Fibroblast of skin of left biceps (primary cell): ENCODE measurements at places on chromosomes 4 and X.

- DNase-seq: no peak
Measured at GRCh38 chr4:158193171-158193749, 17.0 kb upstream of the TMEM144 start.

DNA sequence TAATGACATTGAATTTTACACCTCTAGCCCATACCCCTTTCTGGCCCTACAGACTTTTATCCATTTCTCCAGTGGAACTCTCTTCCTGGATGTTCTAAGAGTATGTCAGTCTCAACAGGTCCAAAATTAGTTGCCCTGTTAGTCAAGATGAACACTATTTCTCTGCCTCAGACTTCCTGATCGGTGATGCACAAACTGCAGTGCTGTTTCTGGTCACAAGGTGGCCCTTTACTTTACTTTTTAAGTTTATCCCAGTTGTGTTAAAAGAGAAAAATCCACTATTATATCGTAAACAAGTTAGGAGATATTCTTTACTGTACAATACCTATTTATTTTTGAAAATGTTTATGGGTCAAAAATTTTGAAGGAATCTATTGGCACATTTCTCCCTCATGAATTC is 13.1 kb downstream of the TCEAL7 start:
- no peak for DNase-seq

GRCh38 chr4:99809326-99809725 is 7.3 kb upstream of the DAPP1 start:
- DNase-seq: no peak

DNA sequence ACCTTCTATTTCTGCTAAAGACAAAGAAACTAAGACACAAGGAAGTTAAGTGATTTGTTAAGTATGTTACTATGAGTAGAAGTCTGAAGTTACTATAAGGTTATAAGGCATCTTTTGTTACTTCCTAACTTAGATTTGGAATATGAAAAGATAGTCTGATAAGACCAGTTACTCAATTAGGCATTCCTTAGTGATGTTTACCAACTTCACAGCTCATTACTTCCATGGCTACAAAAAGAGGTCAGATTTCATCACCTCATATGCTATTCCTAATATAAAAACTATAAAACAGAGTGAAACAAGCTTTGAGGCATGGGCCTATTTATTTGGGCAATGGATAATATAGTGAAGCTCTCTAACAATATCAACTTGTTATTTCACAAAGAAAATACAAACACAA is 143.1 kb downstream of the TBCK start:
- no peak for DNase-seq

- DNase-seq: peak; percentile 0
Measured at GRCh38 chrX:102345916-102346315, 93.9 kb downstream of the NXF2B start.

DNA sequence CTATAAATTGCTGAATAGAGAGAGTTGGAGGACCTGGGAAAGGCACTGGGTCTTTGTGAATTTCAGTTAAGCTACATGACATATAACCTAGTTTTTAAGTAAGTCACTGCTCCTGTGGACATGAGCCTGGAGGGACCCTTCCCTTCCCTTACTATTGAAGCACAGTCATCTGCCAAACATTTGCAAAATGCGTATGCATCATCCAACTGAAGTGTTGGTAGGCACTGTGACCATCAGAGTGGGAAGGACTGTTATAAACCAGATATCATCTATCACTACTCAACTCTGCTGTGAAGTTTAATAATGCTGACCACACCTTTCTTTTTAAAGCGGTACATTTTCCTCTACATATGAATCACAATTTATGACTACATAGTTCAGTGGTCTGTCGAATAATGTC is 5.2 kb downstream of the GABRA3 start:
- no peak for DNase-seq

DNA sequence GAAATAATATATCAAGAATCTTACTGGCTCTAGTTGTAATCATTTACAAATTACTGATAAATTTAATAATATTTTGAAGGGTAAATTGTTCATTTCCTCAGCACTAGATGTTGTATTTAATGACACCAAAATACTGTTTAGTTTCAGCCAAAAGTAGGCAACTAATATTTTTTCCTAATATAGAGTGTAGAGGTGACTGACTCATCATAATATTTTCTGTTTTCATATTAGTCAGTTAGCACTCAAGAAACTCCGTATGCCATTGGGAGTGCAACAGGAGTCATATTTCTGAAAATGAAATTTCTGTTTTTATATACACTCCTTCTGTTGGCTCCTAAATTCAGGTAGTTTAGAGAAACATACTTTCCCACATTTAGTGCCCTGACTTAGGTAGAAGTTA is 36.6 kb upstream of the PTPN13 start:
- no peak for DNase-seq

- no peak for DNase-seq
Measured at GRCh38 chr4:25654031-25654970, 1.4 kb upstream of the SLC34A2 start.

GRCh38 chr4:12389604-12390003 is 960.9 kb upstream of the HS3ST1 start:
- no peak for DNase-seq

GRCh38 chrX:7060444-7060843 is 87.1 kb upstream of the STS start:
- no peak for DNase-seq

- no peak for DNase-seq
Measured at GRCh38 chr4:3226467-3226866, 22.5 kb upstream of the MSANTD1 start.

- no peak for DNase-seq
Measured at GRCh38 chr4:100900134-100900533, 382.3 kb upstream of the EMCN start.

DNA sequence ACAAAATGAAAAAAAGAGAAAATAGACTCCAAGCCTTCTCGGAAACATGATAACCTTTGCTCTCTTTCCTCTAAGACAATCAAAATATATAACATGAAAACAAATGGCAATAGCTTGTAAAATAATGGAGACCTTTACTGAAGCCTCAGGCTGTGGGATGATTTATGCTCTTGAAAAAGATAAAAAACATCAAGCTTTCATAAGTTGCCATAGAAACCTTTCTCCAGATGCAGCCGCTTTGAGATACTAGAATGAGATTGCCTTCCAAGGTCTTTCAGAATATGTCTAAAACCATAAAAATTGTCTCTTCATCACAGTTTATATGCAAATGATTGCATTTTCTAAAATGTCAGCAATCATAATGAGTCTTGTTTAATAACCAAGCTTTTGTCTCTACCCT is 31.6 kb downstream of the MAOB start:
- DNase-seq: no peak

DNA sequence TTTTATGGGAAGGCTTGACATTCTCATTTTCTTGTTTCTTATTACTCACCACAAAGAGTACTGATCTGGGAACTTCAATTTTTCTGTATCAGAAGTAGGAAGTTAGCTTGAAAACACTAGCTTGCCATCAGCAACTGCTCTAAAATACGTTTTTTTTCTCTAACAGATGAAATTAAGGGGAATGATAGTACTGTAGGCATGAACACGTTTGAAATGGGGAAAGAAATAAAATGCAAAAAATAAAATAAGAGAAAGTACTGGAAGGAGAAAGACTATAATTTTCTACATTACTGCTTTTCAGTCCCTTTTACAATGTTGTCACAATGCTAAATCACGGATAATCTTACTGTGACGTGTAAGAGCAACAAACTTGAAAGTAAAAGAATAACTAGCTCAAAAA is 1.5 kb downstream of the RADX start:
- DNase-seq: no peak

DNA sequence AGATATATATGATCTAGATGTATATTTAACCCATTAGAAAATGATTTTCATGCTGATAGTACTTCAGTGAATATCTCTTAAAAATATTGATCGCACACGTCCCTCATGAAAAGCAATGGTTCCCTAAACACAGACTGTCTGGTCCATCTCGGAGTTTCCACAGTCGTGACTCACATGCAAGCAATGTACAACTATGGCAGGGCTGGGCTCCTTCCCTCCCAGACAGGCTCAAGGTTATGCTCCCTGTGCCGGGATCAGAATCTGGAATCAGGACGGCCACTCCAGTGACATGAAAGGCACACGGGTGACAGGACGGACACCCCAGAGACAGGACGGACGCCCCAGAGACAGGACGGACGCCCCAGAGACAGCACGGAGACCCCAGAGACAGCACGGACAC is 40.2 kb upstream of the PPP2R3B start:
- DNase-seq: no peak

DNA sequence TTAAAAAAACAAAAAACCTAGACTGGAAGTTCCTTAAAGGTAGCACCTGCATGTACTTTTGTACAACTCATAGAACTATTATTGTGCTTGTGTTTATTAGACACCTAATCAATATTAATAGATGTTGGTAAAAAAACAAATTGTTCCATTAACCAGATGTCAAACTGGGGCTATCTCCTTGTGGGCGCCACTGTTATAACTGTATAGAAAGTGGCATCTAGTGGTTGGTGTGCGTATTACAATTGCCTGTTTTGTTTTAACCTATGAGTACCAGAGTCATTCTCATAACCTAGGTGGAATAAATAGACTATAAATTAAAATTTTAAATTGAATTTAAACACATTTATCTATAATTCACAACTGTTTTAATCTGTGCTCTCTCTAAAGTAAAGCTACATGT is 97.4 kb downstream of the COL4A5 start:
- DNase-seq: no peak

GRCh38 chrX:5155301-5155700 is 1073.4 kb downstream of the NLGN4X start:
- no peak for DNase-seq

DNA sequence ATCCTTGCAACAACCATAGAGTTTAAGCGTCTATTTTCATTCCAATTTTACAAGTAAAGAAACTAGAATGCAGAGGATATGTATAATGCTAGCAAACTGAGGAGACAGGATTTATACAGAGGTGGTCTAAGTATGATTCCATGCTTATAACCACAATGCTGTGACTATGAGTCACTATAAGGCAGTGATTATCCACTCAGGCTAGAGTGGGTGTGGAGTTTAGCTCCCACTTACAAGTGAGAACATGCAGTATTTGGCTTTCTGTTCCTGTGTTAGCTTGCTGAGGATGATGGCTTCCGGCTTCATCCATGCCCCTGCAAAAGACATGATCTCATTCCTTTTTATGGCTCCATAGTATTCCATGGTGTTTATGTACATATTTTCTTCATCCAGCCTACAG is 41.6 kb upstream of the EDA2R start:
- DNase-seq: no peak

DNA sequence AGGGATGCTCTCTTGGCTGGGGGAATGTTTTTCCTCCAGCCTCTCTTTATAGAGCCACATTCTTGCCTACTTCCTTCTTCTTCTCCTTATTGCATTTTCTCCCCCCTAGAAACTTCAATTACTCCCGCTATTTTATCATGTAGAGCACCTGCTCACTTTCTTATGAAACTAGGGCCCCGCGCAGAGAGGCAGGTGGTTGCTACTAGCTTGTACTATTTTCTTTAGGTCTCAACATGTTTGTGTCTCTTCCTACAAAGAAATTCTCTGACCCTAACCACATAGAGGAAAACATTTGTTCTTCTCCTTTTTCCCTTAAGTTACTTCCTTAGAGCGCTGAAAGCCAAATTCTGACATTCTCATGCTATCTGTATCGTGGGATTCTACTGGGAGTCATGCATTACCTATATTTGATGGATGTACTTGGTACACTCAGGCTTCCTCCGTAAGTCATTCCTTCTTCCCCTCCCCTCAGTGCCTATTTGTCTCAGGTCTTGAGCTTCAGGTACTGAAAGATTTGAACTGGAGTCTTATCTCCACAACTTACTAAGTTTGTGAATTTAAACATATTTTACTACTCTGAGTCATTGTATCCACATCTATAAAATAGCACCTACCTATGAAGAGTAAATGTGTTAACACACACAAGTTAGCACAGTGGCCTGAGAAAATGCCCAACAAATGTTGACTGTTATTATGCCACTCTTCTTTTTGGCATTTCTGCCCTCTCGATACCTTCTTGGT is 159.1 kb upstream of the LEF1 start:
- DNase-seq: no peak

- DNase-seq: no peak
Measured at GRCh38 chr4:65592089-65592488, 78.2 kb downstream of the EPHA5 start.

DNA sequence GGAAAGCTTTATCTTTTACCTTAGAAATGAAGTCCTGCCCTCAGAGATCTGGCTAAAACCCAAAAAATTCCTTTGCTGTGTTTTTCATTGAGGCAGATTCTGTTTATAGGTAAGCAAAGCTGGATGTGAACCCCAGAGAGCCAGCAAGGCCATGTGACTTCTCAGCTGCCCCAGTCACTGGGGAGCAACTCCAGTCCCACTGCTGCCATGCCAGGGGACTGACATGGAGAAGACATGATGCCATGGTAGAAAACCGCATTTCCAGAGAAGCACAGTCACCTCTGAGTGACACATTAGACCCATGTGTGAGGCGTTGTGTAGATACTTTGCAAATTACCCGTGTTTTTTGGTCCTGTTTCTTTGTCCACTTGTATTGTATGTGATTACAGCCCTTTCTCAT is 45.4 kb downstream of the PTTG2 start:
- DNase-seq: no peak

GRCh38 chr4:16731776-16732380 is 166.6 kb downstream of the LDB2 start:
- no peak for DNase-seq

- DNase-seq: no peak
Measured at GRCh38 chrX:103248553-103248952, 6.4 kb downstream of the TCEAL8 start.

DNA sequence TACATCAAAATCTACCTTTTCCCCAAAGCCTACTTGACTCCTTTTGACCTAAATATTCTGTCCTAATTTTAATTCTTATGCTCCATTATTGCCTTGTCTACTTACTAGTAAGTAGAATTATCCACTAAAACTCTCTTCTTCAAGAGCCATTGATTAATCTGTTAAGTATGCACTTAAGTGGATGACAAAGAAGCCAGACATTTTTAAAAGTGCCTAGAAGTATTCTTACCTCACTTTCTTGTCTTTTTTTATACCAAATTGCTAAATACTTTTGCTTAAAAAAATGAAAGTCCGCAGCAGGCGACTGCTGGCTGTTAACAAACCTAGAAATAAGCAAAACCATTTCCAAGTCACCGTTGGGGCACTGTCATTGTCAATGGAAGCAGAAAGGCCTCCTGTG is 20.1 kb upstream of the FRMPD4 start:
- DNase-seq: no peak

- no peak for DNase-seq
Measured at GRCh38 chr4:7434766-7435150, at the start of gene PSAPL1. Gene PSAPL1, minus strand, starts transcription at chr4:7434930. Its CDS starts 51 bp downstream, at chr4:7434879.

GRCh38 chr4:28009541-28009940 is 1148.9 kb downstream of the STIM2 start:
- DNase-seq: no peak

DNA sequence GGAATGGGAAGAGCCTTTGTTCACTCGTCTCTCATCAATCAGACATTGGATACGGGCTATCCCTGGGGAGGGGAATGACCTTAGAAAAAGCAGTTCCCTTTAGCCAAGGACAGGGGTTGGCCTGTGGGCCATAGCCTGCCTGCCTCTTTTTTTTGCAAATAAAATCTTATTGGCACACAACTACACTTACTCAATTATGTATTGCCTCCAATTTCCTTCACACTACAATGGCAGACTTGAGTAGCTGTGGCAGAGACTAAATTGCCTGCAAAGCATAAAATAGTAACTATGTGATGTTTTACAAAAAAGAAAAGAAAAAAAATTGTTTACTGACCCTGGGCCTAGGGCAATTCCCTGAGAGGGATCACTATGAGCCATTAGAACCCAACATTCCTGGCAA is 23.4 kb downstream of the PPP1R2C start:
- DNase-seq: no peak
